ENCODE measurements at places on chromosomes 2 and 18.

- DNase-seq = no peak
Measured at GRCh38 chr18:22773944-22774343, 159.2 kb upstream of the RBBP8 start.

DNA sequence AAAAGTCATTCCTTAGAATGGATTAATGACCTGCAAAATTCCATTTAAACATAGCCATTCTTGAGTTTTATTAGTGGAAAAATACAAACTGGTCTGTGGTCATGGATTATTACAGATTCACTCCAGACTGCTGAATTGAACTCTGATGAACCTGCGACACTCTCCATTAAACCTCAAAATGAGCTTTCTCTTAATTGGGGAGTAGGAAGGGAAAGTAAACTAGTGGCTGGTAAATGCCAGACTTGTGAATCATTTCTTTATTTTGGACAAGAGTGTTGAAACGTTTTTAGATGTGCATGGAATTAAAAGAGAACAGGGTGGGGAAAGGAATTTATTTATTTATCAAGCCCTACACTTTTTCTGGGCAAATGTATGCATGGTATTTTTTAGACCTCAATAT lies 321.2 kb upstream of the FANCL start:
- peak; percentile 36 for DNase-seq

DNA sequence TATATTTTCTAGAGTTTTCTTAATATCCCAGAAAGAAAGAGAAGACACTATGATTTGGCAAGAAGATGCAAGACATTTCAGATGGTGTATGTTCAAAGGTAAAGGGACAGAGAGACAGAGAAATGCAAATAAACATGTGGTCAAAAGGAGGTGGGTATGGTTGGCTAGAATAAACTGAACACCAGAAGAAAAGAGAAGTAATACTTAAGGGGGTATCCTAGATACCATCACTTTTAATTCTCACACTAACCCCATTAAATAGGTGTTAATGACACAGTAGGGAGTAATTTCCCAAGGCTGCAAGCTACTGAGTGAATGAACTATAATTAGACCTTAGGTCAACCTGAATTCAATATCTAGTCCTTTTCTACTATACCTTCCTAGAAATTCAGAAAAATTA lies 111.2 kb upstream of the CD226 start:
- DNase-seq = no peak

DNA sequence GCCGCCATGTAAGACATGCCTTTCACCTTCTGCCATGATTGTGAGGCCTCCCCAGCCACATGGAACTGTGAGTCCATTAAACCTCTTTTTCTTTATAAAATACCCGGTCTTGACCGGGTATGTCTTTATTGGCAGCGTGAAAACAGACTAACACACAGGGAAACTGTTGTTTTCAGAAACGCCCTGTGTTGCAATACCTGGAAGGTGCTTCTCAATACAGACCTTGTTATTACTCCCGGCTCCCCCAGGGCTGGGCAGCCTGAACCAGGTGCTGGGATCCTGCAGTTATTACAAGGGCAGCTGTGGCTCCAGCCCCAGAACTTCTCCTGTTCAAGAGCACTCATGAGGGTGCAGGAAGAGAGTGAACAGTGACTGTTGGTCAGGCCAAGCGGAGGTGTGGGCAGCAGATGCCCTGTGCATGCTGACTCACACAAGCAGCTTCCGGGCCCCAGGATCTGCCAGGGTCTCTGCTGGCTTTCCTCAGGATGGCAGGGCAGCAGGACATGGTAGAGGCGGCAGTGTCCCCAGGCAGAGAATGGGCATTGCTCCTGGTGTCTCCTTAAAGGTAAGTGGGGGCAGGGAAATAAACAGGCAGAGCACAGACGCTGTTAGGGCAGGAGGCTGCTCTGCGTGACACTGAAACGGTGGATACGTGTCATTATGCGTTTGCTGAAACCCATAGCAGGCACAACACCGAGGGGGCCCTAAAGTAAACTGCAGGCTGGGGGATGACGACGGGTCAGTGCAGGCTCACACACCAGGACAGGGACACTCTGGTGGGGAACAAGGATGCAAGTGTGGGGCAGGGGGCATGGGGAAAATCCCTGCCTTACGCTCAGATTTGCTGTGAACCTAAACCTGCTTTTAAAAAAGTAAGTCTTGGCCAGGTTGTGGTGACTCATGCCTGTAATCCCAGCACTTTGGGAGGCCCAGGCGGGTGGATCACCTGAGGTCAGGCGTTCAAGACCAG lies 89.1 kb downstream of the NDUFA10 start:
- DNase-seq = peak; percentile 28

DNA sequence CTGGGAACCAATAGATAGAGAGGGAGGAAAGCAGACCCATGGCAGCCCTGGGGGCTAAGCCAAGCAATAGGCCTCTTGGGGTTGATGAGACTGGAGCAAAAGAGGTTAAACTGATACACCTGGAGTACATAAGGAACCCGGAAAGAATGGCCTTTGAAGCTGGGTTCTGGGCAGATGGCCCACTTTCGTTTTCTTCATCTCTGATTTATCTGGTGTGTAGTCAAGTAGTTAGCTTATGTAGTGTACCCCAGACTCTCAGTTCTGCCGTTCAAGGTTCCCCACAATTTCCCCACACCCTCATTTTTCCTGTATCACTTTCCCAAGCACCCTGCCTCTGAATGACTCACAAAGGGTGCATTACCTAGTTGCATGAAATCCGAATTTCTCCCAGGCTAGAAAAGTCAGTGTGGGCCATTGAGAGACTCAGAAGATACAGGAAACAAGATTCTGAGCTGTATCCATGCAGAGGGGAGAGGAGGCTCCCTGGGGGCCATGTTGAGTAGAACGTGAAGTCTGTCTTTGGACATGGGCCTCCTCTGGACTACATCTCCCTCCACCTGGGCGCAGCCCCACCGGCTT lies 235.0 kb downstream of the LOXHD1 start:
- DNase-seq = no peak

GRCh38 chr18:35345460-35345921 lies 1.3 kb upstream of the ZNF24 start:
- DNase-seq = no peak
